ENCODE measurements at places on chromosomes 5 and 9.

GRCh38 chr9:104260004-104260403 lies 165.9 kb downstream of the SMC2 start:
- no peak for DNase-seq

DNA sequence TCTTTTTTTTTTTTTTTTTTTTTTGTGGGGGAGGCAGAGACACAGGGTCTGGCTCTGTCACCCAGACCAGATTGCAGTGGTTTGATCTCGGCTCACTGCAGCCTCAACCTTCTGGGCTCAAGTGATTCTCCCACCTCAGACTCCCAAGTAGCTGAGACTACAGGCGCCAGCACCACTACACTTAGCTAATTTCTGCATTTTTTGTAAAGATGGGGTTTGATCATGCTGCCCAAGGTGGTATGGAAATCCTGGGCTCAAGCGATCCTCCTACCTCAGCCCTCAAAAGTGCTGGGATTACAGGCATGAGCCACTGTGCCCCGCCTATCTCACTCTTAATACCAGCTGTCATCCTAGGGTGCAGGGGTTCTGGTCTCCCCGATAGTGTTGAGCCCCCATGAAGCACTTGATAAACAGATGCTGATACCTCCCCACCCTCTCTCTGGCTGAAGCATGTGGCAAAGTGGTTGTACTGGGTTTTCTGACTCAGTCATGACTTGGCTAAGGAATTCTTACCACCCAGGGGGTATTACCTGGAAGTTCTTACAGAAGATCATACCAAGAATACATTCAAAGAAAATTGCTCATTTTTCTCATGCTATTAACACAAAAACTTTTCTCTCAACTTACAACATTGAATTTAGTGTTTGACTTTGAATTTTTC lies 110.2 kb upstream of the DAPK1 start:
- DNase-seq, result no peak

GRCh38 chr5:68343421-68343826 lies 127.9 kb downstream of the PIK3R1 start:
- peak; percentile 53 for DNase-seq

GRCh38 chr5:102700120-102700831 lies 54.8 kb upstream of the PAM start:
- DNase-seq, result no peak

DNA sequence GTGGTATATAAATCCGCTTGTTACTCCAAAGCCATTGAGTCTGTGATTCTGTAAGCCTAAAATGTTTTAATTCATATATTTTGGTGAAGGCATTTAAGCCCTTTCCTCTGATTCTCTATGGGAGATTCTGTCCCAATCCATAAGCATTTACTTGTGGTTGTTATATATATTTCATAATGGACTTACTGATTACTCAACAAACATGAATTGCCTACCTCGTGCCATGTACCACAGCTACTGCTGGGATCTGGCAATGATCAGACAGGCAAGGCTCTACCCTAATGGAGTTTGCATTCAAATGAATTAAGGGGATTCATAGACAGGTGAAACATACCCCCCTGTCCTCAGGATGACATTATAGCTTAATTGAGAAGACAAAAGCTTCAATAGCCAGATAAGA lies 54.5 kb downstream of the C9orf152 start:
- no peak for DNase-seq

DNA sequence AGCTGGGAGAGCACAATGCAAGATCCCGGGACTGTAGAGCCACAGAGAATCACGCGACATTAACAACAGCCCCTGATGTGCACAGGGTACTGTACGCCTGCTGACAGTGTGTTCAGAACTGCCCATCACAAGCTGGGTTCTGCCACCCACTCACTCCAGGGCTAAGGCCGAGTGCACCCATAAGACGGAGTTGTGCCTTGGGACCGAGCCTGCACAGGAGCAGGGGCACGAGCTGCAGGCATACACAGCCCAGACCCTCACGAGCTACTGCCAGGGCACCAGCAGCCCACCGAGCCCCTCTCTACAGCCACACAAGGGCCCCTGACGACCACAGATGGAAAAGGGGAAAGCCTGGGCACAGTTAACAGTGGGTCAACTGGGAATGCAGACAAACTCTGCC lies 67.8 kb downstream of the CAMSAP1 start:
- DNase-seq, result no peak

DNA sequence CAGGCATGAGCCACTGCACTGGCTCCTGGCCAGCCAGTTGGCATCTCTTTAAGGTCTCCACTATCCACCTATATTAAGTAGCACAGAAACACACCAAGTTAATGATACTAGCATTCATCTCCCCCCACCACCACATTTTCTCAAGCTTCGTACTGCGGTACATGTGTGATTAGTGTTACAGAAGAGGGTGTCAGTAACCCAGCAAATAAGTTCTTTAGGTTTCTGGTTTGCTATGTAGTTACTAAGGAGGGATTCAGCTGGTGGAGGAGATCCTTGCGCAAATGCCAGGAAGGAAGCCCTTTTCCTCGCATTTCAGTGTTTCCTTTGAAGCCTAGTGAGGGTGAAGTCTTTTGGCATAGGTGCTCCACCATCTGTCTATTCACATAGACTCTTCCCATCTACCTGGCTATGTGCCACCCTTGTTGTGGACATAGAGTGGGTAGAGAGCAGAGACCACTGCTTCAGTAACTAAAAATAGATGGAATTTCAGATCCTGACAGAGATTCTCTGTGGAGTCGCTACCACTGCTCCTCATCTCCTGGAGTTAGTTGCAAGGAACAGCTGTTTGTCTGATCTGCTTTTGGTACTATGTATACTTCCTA lies 16.7 kb downstream of the UBE2D2 start:
- no peak for DNase-seq

DNA sequence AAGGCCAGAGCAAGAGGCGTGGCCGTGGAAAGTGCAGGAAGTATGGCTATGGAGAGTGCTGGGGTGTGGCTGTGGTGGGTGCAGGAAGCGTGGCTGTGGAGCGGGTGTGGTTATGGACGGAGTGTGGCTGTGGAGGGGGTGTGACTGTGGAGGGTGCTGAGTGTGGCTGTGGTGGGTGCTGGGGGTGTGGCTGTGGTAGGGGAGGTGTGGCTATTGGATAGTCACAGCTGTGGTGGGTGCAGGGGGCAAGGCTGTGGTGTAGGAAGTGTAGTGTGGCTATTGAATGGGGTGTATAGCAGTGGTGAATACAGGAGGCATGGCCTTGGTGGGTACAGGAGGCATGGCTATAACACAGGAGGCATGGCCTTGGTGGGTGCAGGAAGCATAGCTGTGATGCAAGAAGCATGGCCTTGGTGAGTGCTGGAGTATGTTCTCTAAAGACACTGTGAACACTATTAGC lies 40.8 kb upstream of the SPATA31C2 start:
- no peak for DNase-seq

- no peak for DNase-seq
These were observed 125.0 kb upstream of the LPCAT1 start for GRCh38 chr5:1648806-1649205.

DNA sequence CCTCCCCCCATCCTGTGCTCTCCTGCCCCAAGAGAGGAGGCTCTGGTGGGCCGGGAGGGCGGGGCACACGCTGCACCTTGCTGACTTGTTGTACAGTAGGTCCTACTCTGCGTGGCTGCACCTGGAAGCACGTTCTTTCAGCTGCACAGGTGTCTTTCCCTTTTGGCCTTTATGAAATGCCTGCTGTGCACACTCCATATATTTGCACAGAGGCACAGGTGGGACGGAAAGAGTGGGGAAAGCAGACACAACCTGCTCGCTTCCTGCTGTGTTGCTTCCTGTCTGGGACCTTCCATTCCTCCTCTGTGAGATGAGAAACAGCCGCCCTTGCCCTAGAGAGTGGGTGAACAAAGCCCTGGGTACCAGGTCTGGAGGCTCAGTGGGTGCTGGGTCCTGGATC lies 4.8 kb downstream of the USP20 start:
- DNase-seq, result no peak

- DNase-seq, result no peak
These were observed 15.9 kb upstream of the IFNA14 start for GRCh38 chr9:21255538-21256212.

DNA sequence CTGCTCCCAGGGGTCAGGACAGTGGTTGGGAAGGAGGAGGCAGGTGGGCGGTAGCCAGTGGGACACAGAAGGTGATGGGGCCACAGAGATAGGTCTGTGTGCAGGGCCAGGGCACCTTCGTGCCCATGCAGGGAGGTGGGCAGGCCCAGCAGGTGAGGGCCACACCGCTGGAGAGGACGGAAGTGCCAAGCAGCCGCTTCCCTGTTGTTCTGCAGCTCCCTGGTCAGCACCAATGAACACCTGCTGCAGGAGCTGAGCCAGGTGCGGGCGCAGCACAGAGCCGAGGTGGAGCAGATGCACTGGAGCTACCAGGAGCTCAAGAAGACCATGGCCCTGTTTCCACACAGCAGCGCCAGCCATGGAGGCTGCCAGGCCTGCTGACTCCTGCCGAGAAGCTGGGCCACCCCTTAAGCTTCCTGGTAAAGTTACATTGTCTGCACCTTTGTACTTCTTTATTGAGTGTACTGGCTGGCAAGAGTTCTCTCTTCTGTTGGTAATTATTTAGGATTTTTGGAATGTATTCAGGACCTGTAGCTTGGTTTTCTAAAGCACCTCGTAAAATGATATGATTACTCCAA lies 40.3 kb downstream of the TPPP start:
- DNase-seq, result no peak

DNA sequence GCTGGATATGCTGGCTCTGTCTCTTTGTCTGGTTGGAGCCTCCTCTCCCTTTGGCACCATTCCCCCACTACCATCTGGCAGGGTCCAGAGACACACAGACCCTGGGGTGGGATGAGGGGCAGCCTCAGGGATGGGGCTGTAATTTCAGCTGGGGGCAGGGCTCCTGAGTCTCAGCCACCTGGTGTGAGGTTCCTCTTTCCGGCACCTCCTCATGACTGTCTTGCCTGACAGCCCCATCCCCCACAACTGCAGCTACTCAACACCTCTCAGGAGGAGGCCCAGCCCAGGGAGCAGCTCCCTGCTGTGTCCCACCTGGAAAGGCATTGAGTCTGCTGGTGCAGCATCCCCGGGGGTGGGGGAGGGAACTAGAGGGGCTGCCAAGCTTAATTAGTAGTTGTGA lies 11.7 kb upstream of the RPS14 start:
- no peak for DNase-seq

DNA sequence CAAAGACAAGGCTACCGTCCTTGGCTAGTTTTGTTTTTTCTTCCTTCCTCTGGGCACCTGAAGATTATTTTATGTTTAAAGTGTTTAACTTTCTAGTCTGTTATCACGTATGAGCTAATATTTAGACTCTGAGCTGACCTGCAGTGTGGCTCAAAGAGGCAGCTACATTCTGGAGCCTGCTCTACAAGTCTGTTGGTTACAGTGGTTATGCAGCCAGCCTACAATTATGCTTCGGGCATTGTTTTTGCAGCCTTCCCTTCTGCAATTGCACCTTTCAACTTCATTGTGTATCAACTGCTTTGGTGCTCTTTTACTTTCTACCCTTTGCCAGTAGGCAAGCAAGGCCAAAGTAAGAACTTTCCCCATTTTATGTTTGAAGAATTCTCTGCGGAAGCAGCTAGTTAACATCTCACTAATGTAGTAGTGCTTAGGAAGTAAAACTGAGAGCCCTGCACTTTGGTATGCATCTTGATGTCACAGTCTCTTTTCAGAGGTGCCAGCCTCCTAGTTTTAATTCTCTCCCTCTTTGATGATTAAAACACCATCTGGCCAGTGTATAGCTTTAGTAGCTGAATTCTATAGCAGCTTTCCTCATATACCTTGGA lies 322.1 kb downstream of the FAM170A start:
- DNase-seq, result no peak

DNA sequence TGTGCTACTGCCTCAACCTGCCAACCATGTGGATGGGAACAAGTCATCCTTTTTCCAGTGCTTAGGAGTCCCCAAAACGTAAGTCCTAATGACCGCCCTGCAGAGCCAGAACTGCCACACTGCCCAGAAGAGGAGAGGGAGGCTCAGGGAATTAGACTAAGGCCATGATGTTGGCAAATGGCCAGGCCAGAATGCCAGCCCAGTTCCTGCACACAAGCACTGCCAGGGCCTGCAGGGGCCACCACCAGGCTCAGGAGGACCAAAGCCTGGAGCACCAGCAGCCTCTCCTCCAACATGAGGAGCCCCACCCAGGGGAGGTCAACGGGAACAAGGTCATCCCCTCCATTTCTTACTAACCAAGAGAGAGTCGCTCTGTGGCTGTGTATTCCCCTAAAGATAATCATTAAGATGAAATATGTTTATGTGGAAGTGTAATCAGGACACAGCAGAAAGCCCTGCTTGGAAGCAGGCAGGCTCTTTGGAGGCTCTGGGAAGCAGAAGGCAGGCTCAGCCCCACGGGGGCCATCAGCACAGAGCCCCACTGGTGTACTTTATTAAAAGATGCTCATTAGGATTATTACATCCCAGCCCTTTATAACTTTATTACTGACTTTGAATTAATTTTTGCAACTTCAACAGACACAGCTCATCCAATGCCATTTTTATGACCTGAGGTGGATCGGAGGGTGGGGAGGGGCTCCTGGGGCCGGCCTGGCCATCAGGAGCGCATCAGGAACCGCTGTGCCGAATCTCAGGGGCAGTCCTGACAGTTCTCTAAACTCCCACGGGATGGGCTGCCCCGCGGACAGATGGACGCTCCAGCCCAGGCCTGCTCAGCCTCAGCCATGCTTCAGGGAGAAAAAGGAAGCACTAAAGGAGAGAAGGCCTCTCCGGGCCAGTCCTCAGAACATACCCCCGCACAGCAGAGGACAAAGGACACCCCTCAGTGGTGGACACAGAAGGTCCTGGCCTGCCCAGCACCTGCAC lies 127.0 kb downstream of the ADAMTS2 start:
- no peak for DNase-seq

DNA sequence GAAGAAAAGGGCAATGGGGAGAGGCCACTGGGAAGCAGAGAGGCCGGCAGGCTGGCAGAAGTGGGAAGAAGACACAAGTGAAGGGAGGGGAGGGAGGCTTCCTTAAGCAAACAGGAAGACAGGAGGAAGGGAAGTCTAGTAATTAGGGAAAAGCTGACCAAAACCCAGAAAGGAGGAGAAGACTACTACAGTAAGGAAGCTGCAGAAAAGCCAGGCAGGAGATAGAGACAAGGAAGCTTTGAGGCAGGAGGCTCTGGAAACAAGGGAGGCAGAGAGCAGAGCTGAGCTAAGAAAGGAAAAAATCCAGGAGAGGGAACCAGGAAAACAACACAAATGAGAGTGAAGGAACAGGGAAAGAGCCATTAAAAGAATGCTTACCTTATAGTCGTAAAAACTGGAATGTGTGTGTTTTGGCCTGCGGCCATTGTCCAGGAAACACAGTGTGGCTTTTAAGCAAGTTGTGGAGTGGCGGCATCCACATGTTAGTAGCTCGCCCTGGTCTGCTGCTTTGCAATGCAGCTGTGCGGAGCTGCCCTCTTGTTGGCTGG lies 317.1 kb upstream of the CLINT1 start:
- no peak for DNase-seq

DNA sequence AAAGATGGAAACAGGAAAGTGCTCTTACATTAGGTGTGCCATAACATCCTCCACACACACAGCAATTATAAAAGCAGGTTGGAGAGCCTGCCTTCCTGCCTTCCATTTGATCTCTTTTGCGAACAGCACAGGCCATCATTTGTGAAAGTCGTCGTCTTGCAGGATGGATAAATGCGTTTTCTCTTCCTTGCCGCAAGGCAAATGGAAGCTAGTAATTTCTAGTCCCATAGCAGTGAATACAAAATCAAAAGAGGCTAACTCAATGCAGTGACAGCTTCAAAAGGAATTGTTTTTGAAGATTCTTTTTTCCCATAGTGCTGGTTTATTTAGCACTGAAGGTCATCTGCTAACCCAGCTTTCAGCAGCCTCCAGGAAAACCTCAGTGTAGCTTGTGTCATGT lies 178.8 kb downstream of the GIN1 start:
- no peak for DNase-seq

- no peak for DNase-seq
These were observed 9.9 kb upstream of the B4GALT1 start for GRCh38 chr9:33177086-33177485.

Data from hepatic stellate cell (primary cell).